ENCODE measurements at places on chromosomes 7 and 10.

DNA sequence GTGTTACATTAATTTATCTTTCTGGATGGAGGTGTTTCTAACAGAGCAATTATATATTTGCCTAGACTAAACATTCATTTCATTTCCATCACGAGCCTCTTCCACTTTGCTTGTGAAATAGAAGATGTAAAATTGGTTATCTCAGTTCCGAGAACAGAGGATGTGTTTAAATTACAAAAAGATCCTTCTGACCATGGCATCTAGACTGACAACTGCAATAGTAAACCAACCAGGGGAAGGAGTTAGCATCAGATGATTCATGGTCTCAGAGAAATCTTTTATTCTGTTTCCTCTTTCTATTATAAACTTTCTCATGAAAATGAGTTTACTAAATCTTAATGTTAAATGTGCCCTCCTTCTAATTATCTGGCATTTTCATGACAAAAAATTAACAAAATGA lies 149.8 kb upstream of the WDR11 start:
- no peak for DNase-seq

DNA sequence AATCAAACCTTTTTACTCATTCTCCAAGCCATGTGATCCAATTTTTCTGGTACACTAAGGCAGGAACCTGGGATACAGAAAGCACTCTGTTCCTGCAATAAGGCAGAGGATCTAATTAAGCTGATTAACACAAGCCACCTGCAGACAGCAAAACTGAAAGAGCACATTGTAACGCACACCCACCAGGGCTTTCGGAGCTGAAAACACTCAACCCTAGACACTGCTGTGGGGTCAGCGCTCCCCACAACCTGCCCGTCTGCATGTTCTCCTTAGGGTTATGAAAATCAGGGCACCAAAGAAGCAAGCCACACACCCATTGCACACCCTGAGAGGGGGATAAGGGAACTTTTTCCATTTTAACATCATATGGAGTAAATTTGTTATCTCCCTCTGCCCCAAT lies 1022.2 kb upstream of the LRRTM3 start:
- no peak for DNase-seq

DNA sequence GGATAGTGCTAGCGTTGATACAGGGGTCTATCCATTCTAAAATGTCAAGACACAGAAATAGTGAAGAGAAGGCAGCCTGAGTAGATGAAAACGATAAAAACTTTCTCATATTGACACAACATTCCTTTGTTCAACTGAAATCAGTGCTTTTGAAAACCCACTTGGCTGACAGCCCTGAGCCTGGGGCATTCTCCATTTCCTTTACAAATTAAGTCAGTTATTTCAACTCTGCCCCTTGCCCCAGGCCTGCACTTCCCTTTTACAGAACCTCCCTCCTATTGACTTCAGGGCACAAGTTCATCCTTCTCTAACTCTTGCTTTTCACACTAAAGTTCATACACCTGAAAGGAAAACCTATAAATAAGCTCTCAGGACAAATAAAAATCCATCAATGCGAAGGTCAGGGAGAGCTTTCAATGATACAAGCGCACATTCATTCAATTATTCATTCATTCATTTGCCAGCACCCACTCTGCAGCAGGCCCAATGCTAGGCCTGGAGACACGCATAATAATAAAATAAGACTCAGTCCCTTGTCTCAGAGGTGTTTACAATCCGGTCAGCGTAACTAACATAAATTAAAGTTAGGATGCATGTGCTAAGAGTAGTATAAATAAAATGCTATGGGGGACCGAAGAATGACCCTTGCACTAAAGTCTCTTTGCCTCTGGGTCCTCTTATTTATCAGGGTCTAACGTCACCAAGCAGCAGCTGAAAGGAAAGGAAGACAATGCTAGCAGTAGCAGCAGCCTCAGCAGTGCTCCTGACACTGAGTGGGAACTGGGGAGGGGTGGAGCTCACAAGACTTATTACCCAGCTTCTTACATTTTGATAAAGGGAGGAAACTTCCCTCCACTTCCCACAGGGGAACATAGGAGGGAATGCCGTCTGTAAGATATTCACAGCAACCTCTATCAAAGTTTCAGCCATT lies 134.8 kb downstream of the PDE1C start:
- DNase-seq, result no peak

GRCh38 chr7:33873518-33873917 lies 31.8 kb upstream of the BMPER start:
- no peak for DNase-seq

DNA sequence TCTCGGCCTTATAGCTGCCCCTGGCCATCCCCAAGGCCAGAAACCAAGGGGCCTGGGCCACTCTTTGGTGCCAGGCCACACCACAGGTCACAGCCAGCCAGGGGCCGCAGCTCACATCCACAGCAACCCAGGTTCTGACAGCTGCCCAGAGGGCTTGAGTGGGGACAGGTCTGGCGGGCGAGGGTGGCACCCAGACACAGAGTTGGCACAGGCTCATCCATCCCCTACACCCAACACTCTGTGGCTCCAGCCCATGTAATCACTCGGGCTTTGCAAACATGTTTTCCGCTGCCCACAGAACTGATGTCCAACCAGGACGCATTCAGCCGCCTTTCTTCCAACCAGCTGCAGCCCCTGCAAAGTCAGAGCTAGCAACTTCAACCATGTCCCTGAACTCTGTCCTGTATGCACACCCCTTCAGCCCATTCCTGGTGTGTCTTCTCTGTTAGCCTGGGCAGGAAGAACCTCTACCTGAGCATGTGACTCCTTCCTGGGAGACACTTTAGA lies 57.7 kb upstream of the PPP2R2D start:
- DNase-seq, result no peak

- no peak for DNase-seq
Observed at GRCh38 chr7:8885480-8886000, 452.1 kb downstream of the NXPH1 start.

DNA sequence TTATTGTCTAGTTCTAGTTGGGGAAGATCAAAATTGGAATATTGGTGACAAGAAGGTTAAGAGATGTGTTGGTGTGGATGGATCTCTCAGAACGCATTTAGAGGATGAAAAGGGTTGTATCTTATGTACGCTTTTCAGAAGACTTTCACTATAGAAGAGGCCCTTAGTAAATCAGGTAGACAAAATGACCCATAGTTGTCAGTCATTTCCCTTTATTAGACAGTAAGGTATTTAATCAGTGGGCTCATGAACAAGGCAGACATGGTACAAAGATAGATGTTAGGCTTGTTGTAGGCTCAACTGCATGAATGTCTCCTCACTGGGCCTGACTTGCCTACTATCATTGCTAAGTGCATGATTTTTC lies 359.2 kb downstream of the PHF14 start:
- DNase-seq, result no peak

DNA sequence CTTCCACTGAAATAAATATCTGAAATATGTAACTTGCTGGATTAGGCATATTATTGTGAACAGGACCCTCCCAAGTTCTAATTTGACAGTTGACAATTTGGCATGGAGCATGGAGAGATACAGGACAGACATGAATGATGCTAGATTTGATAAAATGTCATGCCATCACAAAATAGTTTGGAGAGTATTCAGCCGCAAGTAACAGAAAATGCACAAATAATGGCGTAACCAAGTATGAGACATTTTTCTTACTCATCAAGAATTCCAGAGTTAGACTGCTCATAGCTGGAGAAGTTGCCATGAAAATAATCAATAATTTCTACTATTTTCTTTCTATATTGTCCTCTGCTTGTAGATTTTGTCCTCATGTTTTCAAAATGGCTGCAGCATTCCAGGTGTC lies 45.5 kb upstream of the GPAM start:
- no peak for DNase-seq

GRCh38 chr7:1122832-1123501 lies 35.1 kb downstream of the GPER1 start:
- no peak for DNase-seq

- no peak for DNase-seq
Observed at GRCh38 chr7:37999673-38000072, 79.2 kb downstream of the EPDR1 start.

GRCh38 chr7:36711256-36711655 lies 13.0 kb downstream of the AOAH start:
- no peak for DNase-seq

- DNase-seq, result no peak
Observed at GRCh38 chr7:124992851-124993562, 63.4 kb upstream of the POT1 start.

GRCh38 chr10:108422286-108422685 lies 1257.8 kb upstream of the SORCS1 start:
- no peak for DNase-seq

DNA sequence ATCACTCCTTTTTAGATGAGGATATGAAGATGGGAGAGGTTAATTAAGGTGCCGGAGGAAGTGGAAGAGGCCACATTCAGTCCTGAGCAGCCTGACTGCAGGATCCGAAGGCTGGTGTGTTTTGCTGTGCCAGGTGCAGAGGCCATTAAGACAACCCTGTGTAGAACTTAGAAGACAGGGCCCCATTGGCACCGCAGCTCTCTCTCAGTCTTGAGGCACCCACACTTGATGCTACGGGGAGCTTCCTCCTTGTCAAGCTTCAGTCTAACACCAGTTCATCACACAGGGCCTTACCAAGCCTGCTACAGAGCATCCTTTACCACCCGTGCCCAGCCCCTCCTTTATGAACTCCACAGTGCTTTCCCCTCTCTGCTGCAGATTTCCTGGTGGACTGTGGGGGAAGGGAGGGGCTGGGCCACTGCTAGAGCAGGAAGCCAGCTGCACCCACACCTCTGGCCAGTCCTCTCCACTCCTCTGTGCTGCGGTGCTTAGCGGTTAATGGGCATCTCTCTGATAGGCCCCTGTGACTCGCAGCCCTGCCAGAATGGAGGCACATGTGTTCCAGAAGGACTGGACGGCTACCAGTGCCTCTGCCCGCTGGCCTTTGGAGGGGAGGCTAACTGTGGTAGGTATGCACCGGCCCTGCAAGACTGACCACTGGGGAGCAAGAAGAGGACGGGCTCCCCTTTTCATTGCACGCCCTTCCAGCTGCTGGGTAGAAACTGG lies 45.5 kb downstream of the VWA2 start:
- DNase-seq, result no peak

- DNase-seq, result no peak
Observed at GRCh38 chr10:33091201-33091600, 133.2 kb upstream of the ITGB1 start.

- DNase-seq, result no peak
Observed at GRCh38 chr10:15188603-15189002, 20.1 kb upstream of the NMT2 start.

DNA sequence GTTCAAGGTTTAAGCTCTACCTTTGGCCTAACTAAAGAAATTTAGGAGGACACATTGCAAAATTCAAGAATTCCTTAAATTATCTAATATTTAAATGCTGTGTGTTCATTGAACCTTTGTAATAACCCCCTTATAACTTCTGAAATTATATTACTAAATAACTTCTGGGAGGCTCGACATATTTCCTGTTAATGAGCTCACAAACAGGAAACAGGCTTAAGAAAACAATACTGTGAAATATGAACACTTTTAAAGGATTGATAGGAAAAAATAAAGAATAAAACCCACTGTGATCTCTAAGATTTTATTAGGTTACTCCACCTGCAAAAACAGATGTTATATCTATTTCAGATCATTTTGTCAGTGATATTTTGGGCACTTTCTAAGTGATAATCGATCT lies 74.1 kb downstream of the FOXP2 start:
- no peak for DNase-seq

- peak; percentile 24 for DNase-seq
Observed at GRCh38 chr10:69572159-69573055, 815 bp downstream of the NEUROG3 start.

DNA sequence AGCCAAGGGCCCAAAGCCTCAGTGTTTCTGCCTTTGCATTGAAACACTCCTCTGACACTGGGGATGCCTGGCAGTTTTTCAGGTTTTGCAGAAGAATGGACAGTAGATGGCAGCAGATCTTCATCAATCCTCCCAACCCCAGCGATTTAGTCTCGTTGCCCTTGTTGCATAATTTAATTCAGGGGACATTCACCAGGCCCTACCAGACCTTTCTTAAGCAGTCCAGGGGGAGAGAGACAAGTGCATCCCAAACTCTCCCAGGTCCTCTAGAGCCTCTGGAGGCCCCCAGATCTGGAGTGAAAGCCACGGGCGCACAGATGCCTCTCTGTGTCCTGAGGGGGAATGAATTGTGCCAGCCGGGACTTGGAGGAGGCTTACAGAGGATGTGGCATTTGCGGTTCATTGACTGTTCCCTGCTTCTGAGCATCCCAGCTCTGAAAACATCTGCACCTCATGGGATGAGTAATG lies 29.6 kb downstream of the MINDY4 start:
- peak; percentile 76 for DNase-seq

DNA sequence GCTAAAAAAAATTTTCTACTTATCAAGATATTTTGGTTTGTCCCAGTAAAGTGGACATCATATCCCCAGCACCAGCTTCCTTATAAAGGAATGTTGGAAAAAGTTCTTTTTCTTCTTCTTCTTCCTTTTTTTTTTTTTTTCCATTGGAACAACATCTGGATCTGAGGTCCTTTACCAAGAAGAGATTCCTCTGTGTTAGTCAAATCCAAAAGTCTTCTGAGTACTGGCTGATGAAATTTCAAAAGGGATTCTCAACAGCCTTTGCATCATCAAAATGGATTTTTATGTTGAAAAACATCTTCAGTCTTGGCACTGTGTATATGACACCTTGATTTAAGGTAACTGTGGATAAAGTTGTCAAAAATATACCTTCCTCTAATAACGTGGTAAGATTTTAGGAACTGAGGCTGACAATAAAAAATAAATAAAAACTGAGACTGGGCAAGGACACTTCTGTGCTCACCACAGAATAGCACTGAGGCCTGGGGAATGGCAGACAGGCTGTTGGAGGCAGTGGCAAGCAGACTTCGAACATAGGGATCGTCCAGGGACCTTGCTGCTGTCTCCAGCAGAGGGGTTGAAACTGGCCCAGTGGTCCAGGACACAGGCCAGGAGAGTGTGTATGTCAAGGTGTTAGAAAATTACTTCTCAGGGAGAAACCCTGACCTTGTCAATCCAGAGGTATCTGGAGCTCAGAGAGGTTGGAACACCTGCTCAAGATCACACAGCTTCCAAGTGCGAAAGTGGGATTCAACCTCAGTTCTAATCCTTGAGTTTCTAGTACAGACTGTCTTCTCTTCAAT lies 130.4 kb downstream of the PTPN20 start:
- no peak for DNase-seq

DNA sequence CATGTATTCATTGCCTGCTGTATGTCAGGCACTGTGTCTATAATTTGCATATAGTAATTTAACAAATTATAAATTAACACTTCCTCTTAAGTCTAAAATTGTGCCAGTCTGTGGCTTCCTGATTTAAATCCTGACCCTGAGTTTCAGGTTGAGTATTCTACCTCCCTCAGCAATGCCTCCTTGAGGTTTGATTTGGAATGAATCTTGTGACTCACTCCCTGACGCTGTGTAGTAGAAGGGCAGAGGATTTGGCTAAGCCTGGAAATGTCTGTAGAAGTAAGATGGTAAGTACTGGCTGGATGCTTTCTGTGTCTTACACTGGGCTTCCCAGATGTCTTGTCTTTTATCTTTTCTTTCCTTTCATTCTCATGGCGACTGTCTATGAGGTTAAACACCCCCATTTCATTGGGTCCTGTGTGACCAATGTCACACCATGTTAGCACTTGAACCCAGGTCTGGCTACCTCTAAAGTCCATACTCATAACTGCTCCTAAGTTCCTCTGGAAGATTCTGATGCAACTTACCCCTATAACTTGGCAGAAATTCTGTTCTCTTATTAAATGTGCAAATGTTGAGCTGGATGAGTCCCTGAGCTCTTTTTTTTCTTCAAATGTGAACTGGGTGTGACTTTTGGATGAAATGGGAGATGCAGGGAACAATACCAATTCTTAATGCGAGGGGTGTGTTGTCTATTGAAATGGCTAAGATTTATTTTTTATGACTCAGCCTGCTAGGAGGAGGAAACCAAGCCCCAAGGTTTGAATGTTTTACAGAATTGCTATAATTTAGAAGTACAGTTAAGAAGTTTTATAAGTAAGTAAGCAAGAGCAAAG lies 48.5 kb downstream of the PLCE1 start:
- no peak for DNase-seq
